D721Med (cell line): ENCODE measurements at places on chromosomes 12 and 14.

GRCh38 chr12:87329076-87329863 lies 699.9 kb downstream of the C12orf50 start:
- no peak for DNase-seq

GRCh38 chr14:32607399-32607798 lies 278.3 kb downstream of the AKAP6 start:
- DNase-seq, result no peak

DNA sequence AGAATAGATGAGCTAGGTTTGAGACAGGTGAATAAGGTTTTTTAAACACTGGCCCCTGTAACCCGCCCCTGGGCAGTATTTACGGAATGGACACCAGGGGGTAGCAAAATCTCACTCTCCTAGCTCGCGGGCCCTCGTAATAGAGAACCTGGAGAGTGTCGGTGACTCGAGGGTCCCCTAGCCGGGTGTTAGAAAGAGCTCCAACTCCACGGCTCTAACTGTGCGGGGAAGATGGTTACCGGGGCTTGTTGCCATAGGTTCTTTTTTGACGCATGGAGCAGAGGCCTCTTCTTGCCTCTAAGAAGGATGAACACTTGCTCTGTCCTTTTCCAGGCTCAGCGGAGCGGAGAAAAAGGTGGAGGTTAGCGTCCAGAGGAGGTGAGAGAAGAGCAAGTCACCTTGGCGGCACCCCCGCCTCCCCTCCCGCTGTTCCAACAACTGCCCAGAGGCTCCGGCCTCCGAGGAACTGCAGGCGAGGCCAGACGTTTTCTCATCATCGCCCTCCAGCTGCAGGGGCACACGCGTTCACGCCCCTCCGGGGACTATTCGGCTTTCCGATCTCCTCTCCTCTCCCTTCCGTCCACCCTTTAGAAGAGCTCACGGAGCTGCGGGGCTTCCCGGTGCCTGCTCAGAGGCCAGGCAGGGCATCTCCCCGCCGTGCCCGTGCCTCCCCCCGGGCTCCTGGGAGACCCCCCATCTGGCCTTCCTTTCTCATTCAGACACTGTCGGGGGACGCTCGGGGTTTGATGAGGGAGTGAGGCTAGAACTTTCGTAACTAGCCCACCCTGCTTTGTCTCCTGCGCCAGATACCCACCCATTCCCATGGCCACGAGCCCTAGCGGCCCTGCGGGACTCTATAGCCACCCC lies 1.4 kb upstream of the ARHGEF40 start:
- DNase-seq, result no peak

DNA sequence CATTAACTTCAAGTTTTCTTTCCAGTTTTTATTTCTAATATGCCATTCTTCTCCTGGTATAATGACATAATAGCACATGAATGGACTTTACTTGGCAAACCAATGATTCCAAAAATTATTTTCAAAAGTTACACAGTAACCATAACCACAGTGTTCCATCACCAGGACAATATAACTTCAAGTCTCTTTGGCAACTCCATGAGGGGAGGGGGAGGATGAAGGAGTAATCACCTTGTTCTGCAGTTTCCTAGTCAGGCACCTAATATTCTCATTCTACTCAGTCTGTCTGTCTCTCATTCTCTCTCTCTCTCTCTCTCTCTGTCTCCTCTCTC lies 66.6 kb downstream of the BTG1 start:
- DNase-seq, result no peak

- no peak for DNase-seq
Measured at GRCh38 chr14:23362200-23362599, 2.8 kb downstream of the EFS start.

DNA sequence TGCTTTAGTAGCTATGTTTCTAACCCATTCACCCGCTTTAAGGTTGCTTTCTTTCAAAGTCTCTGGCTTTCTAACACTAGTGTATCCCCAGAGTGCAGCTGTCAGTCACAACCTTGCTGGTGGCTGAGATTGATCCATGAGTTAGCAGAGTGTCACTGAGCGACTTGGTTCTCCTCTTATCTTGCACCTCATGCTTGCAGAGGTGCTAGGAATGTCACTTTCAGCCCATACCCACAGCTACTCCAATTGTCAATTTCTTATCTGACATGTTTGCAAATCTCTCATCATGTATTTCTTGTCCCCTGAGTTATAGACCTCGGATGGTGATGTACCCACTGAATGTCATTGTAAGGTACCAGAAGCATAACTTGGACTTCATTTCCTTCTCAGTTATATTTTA lies 1110.2 kb downstream of the GALC start:
- no peak for DNase-seq

DNA sequence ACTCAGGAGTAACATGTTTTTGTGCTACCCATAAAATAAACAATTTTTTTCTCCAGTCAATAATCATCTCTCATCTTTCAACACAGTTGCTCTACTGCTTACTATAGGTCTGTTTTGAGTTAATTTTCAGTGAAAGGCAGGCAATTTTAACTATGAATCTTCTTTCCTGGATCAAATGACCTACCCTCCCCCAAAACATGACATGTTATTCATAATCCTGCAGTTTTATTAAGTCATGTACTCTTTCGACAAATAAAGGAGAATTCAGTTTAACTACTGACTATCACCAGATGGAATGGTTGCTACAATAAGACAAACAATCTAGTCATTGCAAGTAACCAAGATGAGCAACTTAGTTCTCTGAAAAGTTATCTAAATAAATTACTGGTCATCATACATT lies 106.0 kb upstream of the FAR2 start:
- DNase-seq, result no peak

DNA sequence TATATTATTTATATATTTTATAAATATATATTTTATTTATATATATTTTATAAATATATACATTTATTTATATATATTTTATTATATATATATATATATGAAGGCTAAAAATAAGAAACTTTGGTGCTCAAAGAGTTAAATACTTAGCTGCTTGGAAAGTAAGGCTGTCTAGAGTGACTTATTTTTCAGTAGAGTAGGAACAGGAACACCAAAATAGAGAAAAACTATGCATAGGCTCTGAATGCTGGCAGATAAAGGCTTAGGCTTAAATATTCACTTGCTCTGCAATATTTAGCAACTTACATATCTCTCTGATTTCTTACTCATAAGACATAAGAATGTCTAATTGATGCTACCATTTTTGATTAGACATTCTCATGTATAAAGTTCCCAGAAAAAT lies 991.2 kb downstream of the VRK1 start:
- DNase-seq, result no peak

DNA sequence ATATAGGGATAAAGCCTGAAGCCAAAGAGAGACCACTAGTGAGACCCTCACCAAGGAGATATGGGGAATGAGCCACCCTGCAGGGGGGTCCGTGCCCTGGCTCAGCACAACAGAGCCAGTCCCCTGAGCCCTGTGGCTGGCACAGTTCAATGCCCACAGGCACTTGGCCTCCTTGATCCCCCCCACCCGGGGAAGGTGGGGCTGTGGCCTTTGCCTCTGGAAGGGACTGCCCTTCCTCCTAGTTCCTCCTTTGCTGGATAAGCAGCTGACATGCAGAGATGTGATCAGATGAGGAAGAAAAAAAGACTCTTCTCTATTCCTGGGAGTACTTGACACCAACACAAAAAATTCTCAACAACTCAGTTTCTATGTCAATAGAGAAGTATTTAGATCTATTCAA lies 19.9 kb downstream of the TTC7B start:
- no peak for DNase-seq

GRCh38 chr12:131776237-131776889 lies 51.8 kb upstream of the MMP17 start:
- DNase-seq, result no peak

DNA sequence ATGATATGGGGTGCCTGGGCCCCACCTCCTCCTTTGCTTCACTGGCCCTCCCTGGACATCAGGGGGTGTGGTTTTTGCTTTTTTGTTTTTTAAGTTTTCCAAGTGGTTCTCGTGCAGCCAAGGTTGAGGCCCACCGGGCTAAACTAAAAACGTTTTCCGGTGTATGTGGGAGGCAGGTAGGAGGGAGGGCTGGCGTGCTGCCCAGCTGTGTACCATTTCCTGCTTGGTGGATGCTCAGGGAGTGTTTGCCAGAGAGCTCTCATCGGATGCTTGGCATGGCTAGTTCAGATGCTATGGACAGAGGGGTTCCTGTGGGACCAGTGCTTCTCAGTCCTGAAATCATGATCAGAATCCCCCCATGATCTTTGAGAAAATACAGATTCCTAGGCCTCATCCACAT lies 246.4 kb downstream of the CACNA1C start:
- no peak for DNase-seq

GRCh38 chr12:102879144-102879763 lies 37.8 kb downstream of the PAH start:
- no peak for DNase-seq

- no peak for DNase-seq
Measured at GRCh38 chr12:54569072-54569471, 19.4 kb downstream of the PPP1R1A start.
